ENCODE measurements at places on chromosomes 12 and 14.

GRCh38 chr12:98532687-98533304, 17.4 kb downstream of the TMPO start:
- no peak for DNase-seq

DNA sequence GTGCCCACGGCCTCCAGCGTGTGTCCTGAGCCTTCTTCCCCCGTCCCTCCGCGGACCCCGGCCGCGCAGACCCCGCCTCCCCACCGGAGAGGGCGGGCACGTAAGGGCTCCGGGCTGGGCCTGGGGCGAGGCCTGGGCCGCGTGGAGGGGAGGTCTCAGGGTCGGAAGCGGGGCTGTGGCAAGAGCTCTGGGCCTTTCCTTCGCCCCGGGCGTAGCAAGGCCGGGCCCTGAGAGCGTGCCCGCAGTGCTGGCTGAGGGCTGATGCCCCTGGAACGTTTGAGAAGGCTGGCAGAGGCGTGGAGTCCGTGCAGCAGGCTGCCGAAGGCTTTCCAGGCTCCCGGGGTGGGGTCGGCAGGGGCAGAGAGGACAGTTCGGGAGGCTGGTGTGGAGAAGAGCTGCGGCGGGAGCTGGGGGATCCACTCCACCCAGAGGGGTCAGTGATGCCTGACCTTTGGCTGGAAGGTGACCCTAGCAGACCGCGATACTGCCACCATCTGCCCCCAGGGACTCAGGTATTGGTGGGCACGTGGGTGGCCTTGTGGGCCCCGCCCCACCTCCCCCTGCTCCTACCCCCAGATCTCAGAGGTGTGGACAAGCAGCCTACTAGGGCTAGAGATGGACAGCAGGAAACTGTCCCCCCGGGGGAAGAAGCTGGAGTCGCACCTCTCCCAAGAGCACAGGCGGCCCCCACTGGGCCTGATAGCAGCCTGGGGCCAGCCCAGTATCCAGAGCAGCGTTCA, 558 bp downstream of the TEX22 start:
- DNase-seq: no peak

DNA sequence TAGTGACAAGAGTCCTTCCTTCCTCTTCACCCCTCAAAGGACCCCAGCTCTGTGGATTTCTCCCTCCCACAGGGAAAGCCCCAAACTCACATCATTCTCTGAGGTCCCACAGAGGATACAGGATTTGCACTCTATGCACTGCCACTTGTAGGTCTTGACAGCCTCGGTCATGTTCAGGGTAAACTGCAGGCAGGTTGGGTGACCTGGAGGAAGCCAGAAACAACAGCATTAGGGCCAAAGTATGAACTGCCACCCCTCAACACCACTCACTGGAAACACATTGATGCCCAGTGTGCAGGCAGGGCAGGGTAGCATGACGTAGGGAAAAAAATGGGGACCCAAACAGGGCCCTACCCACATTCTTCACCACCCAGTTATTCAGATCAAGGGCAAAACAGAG, 264.4 kb downstream of the DPF3 start:
- peak; percentile 32 for DNase-seq

- DNase-seq: no peak
These were observed 41.2 kb downstream of the NEUROD4 start for GRCh38 chr12:55061024-55061423.

- DNase-seq: no peak
These were observed 51.6 kb upstream of the SRP54 start for GRCh38 chr14:34931206-34931605.

DNA sequence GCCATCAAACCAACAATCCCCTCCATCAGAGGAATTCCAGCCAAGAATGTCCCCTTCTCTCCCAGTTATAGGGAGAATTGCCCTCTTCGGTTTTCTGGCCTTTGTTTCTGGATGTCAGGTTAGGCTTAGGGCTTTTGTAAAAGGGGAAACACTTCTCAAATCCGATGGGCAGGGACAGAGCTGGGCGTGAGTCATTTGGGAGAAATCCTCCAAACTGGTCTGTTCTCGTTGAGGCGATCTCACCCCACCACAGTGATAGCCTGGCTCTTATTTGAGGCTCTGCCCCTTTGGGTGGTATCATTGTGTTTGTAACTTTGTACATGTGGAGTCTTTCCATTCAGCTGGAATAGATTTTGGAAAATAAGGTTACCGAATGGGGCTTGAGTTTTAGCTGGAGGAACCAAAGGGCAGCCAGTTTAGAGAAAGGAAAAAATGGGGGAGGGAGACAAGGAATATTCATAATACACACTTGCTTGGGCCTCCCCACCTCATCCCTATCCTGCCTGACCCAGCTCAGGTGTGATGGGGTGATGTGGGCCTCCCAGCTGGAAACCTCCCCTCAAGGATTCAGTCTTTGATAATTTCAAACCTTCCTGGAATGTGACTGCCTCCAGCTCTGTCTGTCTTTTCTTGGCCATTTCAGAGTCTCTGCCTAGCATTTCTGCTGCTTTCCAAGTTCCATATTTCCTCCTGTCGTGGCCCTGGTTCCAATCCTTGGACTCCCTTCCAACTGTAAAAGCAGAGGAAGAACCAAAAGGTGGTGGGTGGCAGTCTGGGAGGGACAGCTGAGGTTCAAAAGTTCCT, 7.5 kb downstream of the HOXC4 start:
- DNase-seq: no peak

DNA sequence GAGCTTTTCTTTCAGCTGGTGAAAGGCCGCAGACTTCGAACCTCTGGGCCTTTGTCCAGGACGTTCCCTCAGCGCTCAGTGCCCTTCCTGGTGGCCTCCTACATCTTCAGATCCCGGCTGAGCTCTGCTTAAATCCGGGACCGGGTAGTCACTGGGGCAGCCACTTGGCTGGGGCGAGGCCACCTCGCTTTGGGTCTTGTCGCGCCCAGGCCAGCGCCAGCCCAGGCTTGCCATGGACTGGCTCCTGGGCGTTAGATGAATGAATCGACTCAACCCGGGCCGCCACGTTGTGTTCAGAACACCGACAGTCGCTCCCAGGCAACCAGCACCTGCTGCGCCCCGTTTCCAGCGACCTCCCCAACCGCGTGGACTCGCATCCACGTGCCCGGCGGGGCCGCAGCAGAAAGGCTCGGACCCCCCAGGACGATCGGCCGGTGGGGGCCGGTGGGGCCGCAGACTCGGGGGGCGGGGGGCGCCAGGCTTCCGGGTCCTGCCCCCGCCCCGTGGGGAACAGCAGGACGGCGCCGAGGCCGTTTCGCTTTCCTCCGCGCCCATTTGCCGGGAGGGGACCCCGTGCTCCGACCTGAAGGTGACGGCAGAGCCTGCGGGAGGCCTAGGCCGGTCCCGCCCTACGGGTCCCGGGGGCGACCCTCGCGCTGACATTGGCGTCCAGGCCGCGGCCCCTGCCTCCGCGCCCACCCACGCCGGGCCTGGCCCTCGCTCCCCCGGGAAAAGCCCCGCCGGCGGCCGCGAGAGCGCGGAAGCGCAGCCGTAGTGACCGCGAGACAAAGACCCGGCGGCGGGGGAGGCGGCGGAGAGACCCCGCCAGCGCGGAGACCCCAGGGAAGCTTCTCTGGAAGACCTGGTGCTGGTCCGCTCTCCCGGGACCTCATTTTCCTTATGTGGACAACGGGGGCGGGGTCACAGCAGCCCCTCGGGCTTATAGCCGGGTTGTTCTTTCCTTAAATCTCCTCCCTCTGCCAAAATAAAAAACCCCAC, 37.3 kb upstream of the RCOR1 start:
- DNase-seq: peak; percentile 87

DNA sequence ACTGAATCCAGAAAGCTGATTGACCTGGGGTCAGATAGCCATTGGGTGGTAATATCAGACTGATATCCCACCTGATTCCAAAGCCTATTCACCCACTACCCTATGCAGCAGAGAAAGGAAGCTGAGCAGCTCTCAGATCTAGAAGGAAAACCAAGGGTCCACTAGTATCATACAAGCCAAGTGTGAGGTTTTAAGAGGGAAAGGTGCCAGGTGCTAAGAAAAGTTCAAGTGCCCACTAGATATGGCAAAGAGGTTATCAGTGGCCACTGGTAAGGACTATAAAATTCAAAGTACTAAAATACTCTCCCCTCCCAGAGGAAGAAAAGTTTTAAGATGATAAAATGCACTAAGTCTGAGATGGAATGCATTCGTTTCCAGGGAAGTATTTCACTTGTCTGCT, 85.6 kb downstream of the PPM1H start:
- no peak for DNase-seq

DNA sequence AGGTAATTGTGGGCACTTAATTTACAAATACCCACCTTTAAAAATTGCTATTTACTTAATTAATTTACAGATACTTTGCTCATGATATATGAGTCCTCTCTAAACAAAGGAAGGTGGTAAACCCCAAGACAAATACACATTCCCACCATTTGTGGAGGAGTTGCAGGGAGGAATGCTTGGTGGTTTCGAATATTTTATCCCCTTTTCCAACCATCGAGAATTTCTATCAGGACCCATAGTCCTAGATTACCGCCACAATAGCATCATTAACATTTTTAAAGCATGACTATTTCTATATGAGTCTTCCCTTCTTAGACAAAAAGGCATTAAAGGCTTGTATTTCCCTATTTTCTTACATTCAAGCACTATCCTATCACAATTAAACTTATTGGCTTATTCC, 34.2 kb upstream of the PLEKHA5 start:
- DNase-seq: no peak

- no peak for DNase-seq
These were observed 101.7 kb downstream of the RTN1 start for GRCh38 chr14:59768855-59769375.

- DNase-seq: no peak
These were observed 117.9 kb downstream of the SCAF11 start for GRCh38 chr12:45872446-45872845.

GRCh38 chr14:41597647-41598046, 9.0 kb upstream of the LRFN5 start:
- no peak for DNase-seq

GRCh38 chr14:89331398-89331797, 85.6 kb downstream of the FOXN3 start:
- no peak for DNase-seq

GRCh38 chr14:103731481-103731880, 15.9 kb downstream of the ZFYVE21 start:
- no peak for DNase-seq

GRCh38 chr14:73763396-73763795, 49.2 kb upstream of the PNMA1 start:
- DNase-seq: no peak

- DNase-seq: no peak
These were observed 83.9 kb downstream of the ARL6IP4 start for GRCh38 chr12:123064366-123064765.

- DNase-seq: no peak
These were observed 915.4 kb upstream of the FBXO33 start for GRCh38 chr14:40347675-40348074.

- DNase-seq: no peak
These were observed 52.6 kb downstream of the FZD10 start for GRCh38 chr12:130214686-130215395.

- DNase-seq: no peak
These were observed 79.6 kb downstream of the ITPK1 start for GRCh38 chr14:93035917-93036651.

- DNase-seq: no peak
These were observed 216.8 kb downstream of the ZFP36L1 start for GRCh38 chr14:68576031-68576430.

- no peak for DNase-seq
These were observed 91.8 kb upstream of the PARP11 start for GRCh38 chr12:3965046-3965445.

DNA sequence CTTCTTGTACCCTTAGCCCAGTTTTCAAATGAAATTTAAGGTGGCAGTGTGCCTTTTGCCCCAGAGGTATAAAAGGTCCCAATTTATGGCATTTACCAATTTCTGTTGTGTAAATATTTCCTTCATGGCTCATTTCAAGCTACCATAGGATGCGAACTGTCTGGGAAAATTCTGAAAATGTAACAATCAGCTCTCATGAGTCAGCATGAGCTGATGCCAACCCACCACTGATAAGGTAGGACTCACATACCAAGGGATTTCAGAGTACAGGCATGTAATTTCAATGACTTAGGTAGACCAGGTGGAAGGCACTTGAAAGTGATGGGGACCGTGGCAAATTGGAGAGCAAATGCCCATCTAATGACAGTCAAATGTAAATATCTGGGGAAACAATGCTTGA, 169.5 kb downstream of the TTC8 start:
- no peak for DNase-seq

DNA sequence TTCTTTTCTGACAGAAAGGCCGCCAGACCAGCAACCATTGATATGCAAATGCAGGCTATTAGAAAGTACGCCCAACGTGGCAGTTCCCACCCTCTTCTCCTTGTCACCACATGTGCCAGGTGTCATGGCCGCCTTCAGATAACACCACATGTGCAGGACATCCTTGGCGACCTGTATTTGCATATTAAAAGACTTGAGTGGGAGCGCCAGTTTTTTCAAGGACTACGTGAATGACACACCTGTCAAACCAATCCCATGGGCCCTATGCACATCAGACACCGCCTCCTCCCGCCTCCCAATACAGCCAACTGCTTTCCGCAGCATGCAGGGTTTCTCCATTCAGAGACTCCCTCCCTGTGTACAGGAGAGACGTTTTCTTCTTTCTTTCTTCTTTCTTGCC, 318.6 kb upstream of the FAR2 start:
- DNase-seq: no peak

DNA sequence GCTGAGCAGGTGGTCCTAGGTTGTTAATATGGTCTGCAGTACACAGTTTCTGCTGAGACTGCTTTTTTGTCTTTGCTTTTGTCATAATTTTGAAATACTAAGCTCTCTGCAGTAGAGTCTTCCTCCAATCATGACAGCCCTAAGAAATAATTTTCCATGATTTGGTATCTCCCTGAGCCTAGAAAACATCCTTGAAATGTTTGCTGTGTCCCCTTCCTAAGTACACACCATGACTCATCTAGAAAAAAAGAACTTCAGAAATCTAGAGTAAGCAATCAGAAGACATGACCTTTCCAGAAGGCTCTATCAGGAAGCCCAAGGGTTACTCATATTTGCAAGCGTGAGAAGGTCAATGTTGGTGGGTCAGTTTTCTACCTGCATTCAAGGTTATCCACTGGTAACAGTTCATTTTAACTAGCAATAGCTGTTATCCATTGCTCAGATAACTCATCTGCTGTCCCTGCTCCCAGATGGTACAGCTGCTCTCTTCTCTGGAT, 16.4 kb downstream of the DAD1 start:
- DNase-seq: no peak

- DNase-seq: no peak
These were observed 8.1 kb upstream of the PCED1B start for GRCh38 chr12:47071241-47071852.

- DNase-seq: no peak
These were observed 50.5 kb upstream of the RAP1B start for GRCh38 chr12:68559984-68560850.

GRCh38 chr14:50736932-50737419, 68.9 kb upstream of the SAV1 start:
- DNase-seq: peak; percentile 66

- no peak for DNase-seq
These were observed 17.7 kb downstream of the POP5 start for GRCh38 chr12:120563495-120563894.
